Natural killer cell treated with Interleukin-12 subunit alpha and Interleukin-12 subunit beta and Interleukin-15 and Interleukin-18, amount 100 ng/mL, for 72 hours (primary cell): ENCODE measurements at places on chromosomes 2 and 18. TPM values are rescaled to one million over a fixed set of nuclear protein-coding genes. Genes with fewer than 3 reads are reported as not detected.

Gene CFLAR
- total RNA-seq: 438 TPM

Gene BMP10
- total RNA-seq: not detected

Gene LAMA3
- 0.10 TPM for total RNA-seq

Gene ZBTB7C
- not detected for total RNA-seq

Gene BOK
- 1.0 TPM for total RNA-seq

Gene RND3
- not detected for total RNA-seq

Gene AFF3
- not detected for total RNA-seq

Gene MLPH
- not detected for total RNA-seq

Gene GPR155
- total RNA-seq: 3.2 TPM

Gene MYOM1
- 0.98 TPM for total RNA-seq

Gene RETSAT
- total RNA-seq: 32.7 TPM

Gene DAPL1
- total RNA-seq: not detected

Gene LBX2
- 1.3 TPM for total RNA-seq

Gene CTAGE1
- not detected for total RNA-seq

Gene ASXL3
- total RNA-seq: not detected

Gene STARD6
- not detected for total RNA-seq

Gene UGT1A8
- not detected for total RNA-seq

Gene SOX11
- total RNA-seq: not detected

Gene NYAP2
- total RNA-seq: not detected

Gene GKN2
- not detected for total RNA-seq

Gene GALNT13
- total RNA-seq: not detected

Gene CAPN14
- 0.43 TPM for total RNA-seq

Gene LYG1
- total RNA-seq: 3.0 TPM

Gene CERKL
- not detected for total RNA-seq

Gene ABCG5
- not detected for total RNA-seq

Gene UGT1A4
- total RNA-seq: not detected

Gene POTEJ
- not detected for total RNA-seq

Gene WDFY1
- 20.3 TPM for total RNA-seq

Gene LCT
- 0.33 TPM for total RNA-seq

Gene OTOS
- not detected for total RNA-seq

Gene RNF144A
- total RNA-seq: 66.1 TPM

Gene CRYBA2
- not detected for total RNA-seq

Gene SLC23A3
- total RNA-seq: 3.3 TPM

Gene FAM124B
- 0.45 TPM for total RNA-seq

Gene INHA
- not detected for total RNA-seq

Gene TRIP12
- total RNA-seq: 350 TPM

Gene TMEM200C
- total RNA-seq: not detected

Gene CAPG
- 8.4 TPM for total RNA-seq

Gene ACVR1C
- total RNA-seq: 1.8 TPM

Gene DTNA
- total RNA-seq: not detected

Gene FEV
- not detected for total RNA-seq

Gene IL36A
- not detected for total RNA-seq

Gene CDH2
- 1.4 TPM for total RNA-seq

Gene PLEKHA3
- total RNA-seq: 36.7 TPM

Gene CNTNAP5
- total RNA-seq: not detected

Gene IMMT
- 110 TPM for total RNA-seq

Gene MYO3B
- total RNA-seq: 0.31 TPM

Gene ASB18
- not detected for total RNA-seq
